Fibroblast of lung (primary cell): ENCODE measurements at places on chromosomes 6 and 20. TPM values are rescaled to one million over a fixed set of nuclear protein-coding genes. Genes with fewer than 3 reads are reported as not detected.
A peak's percentile ranks its signal among the peaks of the same experiment; 100 is the strongest.

GRCh38 chr6:44399991-44400390 is 12.5 kb downstream of the CDC5L start:
- no peak for DNase-seq

GRCh38 chr20:37276494-37277252 is 12.8 kb upstream of the MANBAL start:
- DNase-seq: peak; percentile 95

DNA sequence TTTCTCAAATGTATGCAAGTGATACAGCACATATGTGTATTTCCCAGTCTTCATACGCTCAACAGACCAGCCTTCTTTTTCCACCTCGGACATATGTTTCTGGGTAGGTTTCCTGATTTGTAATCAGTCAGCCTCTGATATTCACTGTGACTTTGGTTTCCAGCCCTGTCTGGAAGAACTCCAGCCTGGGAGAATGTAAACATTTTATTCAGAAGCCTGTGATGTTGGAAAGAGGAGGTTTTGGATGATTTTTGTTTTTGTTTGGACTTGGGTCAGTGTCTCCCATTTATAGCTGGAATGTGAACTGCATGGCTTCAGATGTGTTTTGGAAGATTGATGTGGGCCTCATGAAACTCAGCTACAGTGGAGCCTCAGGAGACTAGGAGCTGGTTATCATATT is 172.2 kb upstream of the CENPW start:
- DNase-seq: no peak

- DNase-seq: no peak
Measured at GRCh38 chr20:39069976-39070375, 107.8 kb downstream of the DHX35 start.

DNA sequence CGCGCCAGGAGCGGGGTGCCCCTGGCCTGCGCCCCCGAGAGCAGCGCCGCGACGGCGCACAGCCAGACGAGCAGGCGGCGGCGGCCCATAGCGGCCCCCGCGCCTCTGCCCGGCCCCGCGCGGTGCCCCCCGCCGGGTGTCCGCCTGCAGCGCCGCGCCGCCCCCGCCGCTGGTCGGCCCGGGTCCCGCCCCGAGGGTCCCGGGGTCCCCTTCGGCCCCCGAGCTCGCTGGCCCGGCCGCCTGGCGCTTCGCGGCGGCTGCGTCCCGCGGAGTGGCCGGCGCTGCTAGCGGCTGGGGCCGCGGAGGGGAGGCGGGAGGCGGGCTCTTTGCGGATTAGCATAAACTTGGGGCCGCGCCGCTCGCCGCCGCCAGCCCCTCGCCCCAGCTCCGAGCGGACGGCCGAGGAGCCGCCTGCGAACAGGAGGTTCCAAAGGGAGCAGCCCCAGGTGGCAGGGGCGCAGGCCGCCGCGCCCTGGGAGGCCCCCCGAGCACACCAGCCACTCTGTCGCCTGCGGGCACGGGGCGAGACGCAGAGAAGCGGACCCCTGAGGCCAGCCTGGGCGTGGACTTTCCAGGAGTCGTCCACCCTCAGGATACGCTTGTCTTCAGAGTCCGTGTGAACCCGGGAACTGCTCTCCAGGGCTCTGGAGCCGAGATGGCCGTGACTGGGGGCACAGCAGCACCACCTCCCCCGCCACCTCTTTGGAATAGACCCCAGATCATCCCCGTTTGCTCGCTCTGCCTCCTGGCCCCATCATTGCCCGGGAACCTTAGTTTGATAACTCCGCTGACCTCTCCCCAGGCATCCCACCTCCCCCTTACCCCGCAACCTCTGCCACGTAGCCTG is at the start of gene EMILIN3:
Gene EMILIN3 (minus strand): TSS at position 273 of the 847 bp plus-strand sequence. CDS start 184 bp downstream, at position 89.
- no peak for DNase-seq

GRCh38 chr6:56671160-56671559 is 28.5 kb upstream of the DST start:
- DNase-seq: no peak

DNA sequence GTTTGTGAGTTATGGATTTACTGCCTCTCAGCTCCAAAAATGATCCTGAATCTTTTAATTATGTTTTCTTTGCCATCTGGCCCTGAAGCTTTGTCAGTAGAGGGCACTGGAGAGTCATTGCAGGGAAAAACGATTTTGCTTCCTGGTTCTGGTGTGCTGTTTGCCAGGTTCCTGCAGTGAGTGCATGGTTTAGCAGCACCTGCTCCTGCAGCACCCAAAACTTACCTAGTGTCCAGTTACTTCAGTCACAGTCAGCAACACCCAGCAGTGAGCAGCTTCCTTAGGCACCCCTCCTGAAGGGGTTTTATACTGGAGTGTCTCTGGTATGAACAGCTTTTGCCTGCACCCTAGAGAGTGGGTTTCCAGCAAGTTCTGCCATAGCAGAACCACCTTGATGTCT is 6.0 kb upstream of the TRIM26 start:
- peak; percentile 56 for DNase-seq

DNA sequence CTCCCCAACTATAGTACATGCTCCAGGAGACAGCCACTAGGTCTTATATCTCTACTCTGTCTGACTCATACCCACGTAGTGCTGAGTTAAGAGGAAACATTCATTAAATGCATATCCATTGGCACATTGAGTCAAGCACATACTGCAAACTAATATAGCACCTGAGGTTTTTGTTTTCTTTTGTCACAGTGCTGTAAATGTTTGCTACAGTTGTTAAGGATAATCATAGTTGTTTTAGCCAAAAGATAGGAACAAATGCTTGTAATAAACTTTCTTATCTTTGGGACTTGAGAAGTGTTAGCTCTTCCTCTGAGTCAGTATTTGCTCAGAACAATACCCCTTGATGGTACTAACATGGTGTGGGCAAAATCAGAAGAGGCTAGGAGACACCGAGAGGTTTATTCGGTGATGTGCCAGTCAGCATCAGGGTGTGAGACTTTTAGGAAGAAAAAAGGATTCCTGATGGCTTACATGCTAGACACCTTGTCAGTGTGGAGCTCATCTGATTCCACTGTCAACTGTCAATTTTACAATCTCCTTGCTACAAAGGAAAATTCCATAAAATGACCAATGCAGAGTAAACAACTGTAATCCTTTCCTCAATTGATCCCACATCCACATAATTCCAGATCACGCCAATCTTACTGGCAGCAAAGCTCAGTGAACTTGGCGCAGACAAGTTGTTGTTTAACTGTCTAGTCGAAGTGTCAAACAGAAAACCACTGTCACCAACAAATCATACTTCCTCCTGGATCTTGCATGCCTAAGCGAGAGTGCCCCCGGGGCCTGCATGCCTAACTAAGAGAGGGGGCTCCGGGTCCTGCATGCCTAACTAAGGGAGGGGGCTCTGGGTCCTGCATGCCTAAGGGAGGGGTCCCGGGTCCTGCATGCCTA is 36.1 kb downstream of the ELOVL2 start:
- peak; percentile 17 for DNase-seq

- DNase-seq: no peak
Measured at GRCh38 chr6:33668914-33669313, 42.6 kb downstream of the UQCC2 start.

DNA sequence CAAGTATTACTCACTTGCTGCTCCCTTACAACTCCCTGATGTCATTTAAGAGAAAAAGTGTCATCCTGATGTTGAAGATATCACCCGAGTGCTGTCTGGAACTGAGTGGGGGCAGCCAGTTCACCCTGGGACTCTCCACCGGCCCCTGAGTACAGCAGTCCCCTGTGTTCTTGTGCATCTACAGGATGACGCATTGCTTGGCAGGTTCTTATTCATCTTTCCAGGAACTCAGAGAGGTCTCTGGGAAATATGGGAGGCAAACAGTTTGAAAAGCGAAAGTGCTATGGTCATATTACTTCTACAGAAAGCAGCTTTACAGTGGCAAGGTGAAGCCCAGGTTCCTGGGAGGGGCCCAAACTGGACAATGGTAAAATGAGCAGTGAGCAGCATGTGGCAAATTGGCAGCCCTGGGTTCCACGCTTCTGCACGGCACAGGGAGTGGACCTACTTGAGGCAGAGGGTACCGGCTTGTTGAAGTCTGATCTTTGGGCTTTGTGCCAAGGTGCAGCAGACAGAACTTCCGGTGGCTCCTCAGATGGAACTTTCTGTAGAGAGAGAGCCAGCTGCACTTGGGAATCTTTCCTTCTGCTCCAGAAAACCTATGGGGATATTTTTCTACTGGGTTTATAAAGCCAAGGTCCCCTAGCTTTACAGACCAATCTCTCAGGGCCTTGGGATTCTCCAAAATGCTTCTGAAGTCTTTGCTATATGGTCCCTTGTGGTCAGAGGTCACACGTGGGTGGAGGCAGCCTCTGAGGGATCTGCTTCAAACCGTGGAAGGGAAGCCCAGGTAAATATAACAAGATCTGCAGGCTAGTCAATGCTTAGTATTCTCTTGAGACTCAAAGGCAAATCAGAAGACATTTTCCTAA is 128.3 kb downstream of the MAP3K7 start:
- DNase-seq: peak; percentile 53

GRCh38 chr6:131101911-131102680 is 33.2 kb upstream of the AKAP7 start:
- DNase-seq: no peak

GRCh38 chr6:27066802-27067201 is 180.7 kb upstream of the PRSS16 start:
- no peak for DNase-seq

- DNase-seq: peak; percentile 88
Measured at GRCh38 chr6:2038092-2038491, 207.3 kb downstream of the GMDS start.

GRCh38 chr20:43726811-43727338 is at the start of gene GTSF1L:
Gene GTSF1L (minus strand): TSS chr20:43727002. CDS start chr20:43726694, 308 bp downstream.
- DNase-seq: peak; percentile 57

CAPN11 gene
- total RNA-seq: not detected in 2 replicates

EDN3 gene
- not detected in 2 replicates for total RNA-seq

PROCR gene
- 46.0 and 50.5 TPM in 2 replicates for total RNA-seq

EEF1A2 gene
- total RNA-seq: 1.7 and 2.6 TPM in 2 replicates

FABP7 gene
- total RNA-seq: not detected in 2 replicates

CD24 gene
- total RNA-seq: 0.17 and 0.26 TPM in 2 replicates

CRISP3 gene
- total RNA-seq: not detected in 2 replicates
